ENCODE measurements at places on chromosomes 6 and 20.

GRCh38 chr6:116298973-116299372 lies 19.2 kb upstream of the TSPYL1 start:
- DNase-seq, result no peak

- DNase-seq, result peak; percentile 25
Observed at GRCh38 chr6:71248306-71248765, 40.3 kb upstream of the OGFRL1 start.

DNA sequence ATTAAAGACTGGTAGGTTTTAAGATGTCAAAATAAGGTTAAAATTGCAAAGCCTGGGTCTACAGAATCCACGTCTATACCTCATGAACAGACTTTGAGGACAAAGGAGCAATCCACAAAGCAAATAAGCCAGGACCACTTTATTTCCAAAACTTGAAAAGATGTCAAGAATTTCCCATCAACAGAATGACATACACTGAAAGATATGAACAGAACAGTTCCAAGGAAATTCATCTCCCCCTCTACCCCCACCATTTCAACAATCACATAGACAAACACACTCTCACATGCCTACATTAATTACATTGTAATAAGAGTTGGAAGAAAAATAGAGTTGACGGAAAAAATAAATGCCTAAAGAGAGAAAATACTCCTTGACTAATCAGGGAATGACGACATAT lies 45.2 kb upstream of the NHSL1 start:
- DNase-seq, result no peak

DNA sequence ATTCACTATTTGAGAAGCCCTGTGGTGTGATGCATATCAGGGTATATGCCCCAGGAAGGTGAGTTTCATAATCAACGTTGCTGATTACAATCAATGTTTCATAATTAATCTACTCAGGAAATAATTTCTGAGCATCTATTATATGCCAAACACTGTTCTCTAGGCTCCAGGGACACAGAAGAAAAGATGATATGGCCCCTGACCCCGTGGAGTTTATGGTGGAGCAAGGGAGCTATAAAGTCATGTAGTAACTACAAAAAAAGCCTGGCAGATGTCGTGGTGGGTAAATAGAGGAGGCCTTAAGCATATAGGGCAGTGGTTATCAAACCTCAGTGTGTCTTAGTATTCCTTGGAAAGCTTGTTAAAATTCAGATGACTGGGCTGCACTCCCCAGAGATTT lies 40.1 kb upstream of the BCAS1 start:
- no peak for DNase-seq

- peak; percentile 95 for DNase-seq
Observed at GRCh38 chr6:140062043-140063020, 687.9 kb upstream of the CITED2 start.

GRCh38 chr6:153108315-153108714 lies 22.8 kb downstream of the RGS17 start:
- no peak for DNase-seq

- DNase-seq, result no peak
Observed at GRCh38 chr6:118980063-118980462, 45.1 kb upstream of the MCM9 start.

DNA sequence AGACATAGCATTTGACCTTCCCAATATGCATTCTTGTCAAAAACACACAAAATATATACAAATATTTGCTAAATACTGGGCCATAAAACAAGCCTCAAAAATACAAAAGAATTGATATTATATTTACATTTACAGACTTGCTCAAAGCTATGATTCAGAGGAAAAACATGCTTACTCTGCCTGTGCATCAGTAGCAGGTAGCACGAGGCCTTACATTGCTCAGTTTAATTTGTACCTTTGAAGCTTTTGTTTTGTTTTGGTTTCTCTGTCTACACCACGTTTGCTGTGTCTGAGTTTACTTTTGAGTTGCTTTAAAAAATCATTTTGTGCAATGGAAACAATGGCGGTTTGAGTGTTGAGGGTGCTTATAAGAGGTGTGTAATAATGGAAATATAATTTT lies 99.3 kb downstream of the PHF3 start:
- DNase-seq, result no peak

DNA sequence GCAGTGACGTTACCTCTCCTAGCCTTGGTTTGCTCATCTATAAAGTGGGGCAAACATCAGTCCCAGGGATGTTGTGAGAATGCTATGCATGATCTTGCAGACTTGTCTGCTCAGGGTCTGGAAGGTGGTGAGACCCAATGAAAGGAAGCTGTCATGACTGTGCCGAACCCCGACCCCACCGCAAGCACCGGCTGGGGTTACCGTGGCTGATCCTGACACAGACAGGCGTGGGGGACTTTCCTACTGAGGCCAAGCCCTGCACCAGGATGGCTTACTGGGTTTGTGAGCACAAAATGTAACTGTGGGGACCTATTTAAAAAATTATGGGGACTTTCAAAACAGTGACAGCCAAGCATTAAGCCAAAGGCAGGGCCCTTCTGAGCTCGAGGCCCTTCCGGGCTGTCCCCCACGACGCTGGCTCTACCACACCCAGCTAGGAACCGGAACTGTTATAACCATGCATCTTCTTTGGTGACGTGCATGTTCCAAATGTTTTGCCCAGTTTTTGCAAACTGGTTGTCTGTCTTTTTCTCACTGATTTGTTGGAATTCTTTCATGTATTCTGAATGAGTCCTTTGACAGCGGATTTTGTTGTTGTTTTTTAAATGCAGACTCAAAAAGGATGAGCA lies 76.6 kb upstream of the PMEPA1 start:
- DNase-seq, result no peak

DNA sequence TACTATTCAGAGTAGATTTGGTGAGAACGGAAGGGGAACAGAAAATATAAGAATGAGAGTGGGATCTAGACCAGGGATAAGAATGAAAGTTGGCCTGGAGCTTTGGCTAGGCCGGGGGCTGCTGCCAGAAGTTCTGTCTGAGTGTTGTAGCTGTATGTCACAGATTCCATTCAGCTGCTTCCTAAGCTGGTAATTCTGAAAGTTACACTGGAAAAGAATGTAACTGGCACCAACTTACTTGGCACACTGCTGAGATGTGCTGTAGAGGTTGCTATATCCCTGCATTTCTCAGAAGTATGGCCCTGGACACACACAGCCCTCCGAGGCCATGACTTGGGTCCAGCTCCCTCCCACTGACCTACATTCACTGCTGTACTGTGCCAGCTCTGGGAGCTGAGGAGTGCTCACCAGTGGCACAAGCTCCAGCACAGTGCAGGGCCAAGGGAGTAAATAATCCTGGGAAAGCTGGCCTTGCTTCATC lies 25.8 kb upstream of the TMEM217 start:
- peak; percentile 9 for DNase-seq

- no peak for DNase-seq
Observed at GRCh38 chr6:88105741-88106340, 58.2 kb downstream of the SPACA1 start.

DNA sequence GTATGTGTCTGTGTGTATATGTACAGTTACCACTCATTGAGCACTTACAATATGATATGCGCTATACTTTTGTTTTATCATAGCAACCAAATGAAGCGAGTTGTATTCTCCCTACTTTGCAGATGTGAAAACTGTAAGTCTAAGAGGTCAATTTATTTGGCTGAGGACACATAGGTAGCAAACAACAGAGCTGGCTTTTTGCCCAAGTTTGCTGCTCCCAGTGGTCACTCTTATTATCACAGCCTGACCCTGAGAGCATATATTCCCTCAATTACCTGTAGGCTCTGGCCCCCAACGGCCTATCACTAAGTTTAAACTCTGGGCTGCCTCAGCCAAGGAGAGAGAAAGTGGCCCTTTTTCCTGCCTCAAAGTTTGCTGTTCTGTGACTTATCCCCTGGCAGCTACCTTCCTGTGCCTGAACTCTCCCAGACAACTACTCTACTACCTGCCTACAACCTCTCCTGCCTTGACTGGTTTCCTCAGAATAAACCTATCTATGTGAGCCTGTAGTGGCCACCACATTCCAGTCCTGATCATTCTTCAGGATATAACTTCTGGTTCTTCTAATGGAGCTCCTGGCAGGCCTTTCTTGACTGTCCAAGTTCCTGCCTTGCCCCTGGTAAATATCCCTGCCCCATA lies 221.8 kb downstream of the FRK start:
- no peak for DNase-seq

GRCh38 chr20:60573003-60573680 lies 614.9 kb downstream of the CDH26 start:
- DNase-seq, result no peak

DNA sequence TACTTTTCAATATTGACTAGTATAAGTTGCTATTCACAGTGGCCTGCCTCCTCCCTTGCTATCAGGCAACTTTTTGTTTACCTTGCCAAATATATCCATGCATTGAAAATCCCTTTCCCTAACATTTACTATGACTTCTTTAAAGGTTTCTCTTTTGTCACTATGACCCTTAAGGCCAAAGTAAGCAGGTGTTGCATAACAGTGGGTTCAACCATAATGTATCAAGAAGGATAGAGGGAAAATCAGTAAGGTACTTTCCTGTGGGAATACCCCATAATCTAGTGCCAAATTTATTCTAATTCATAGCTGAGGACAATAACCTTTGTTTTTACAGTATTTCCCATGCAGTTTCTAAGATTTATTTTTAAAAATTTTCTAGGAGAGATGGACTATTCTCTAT lies 527.6 kb downstream of the CDKAL1 start:
- DNase-seq, result no peak

DNA sequence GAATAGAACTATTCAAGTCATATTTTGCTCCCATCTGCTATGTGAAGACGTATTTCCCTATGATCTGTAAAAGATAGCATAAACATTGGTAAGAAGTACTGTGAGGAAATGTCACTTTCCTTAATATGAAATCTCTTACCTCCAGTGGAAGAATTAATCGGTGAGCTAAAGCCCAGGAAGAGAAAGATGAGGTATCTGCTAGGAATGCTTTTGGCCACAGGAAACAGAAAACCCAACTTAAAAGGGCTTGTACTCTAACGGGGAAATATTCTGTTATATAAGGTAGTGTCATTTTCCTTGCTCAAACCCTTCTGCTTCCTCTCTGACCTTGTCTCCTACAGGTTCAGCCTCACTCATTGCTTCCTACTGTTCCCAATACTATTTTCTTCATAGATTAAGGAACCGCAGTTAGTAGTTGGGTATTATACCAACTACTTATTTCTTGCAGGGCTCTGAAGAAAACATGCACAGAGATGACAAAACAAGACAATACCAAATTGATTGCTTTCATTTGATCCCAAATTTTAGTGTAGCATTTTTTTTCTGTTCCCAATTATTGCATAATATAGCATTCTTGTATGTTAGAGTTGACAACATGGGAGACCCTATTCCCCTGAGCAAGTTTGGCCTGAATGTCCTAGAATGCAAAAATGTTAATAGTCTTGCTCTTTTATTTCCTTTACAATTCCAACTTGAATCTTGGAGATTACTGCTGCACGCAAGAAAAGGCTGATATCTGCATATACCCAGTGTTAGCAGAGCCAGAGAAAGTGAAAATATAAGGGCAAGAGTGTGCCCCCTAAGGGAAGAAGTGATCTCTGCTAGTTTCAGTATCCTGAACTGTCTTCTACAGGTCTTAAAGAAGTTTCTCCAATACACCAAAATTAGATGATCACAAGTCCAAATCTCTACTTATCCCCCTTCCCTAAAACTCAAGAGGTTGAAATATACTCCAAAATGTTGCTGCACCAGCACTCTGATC lies 65.3 kb downstream of the AFG1L start:
- no peak for DNase-seq

- DNase-seq, result peak; percentile 72
Observed at GRCh38 chr6:7974938-7975763, 64.6 kb upstream of the TXNDC5 start.

- no peak for DNase-seq
Observed at GRCh38 chr6:110688661-110689268, 126.5 kb downstream of the CDK19 start.

GRCh38 chr6:160911949-160912348 lies 79.6 kb upstream of the MAP3K4 start:
- no peak for DNase-seq

- DNase-seq, result no peak
Observed at GRCh38 chr6:115582386-115582785, 478.3 kb downstream of the FRK start.

GRCh38 chr6:151044465-151045441 lies 179.3 kb downstream of the MTHFD1L start:
- no peak for DNase-seq

DNA sequence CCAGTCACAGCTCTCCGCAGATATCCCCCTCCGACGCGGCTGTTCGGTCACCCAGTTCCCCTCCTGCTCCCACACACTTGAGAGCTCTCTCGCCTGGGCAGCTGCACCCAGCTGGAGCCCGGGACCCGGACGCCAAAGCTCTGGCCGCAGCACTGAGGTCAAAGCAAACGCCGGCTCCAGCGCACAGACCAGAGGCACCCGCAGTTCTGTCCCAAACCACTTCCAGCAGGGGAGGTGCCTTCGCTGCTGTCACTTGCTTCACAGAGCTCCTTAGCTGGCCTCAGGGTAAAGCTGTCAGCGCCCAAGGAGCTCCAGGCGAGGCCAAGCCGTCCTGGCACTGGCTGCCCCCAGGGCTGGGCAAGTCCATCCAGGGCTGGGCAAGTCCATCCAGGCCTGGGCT lies 27.9 kb downstream of the SLC2A4RG start:
- DNase-seq, result no peak

DNA sequence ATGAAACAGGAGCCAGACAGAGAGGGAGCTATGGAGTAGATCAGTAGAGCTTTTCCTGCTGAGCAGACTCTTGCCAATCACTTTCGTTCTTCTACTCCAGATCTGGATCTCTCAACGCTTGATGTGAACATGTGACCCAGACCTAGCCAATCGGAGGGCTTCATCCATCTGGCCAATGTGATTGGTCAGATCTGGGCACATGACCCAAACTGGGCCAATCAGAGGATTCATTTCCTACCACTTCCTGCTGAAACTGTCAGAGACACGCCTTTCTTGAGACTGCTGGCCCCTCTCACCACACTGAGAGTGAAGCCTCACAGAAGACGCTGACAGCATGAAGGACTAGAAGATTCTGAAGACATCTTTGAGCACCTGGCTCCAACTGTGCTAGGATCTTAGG lies 44.2 kb upstream of the ZMYND8 start:
- no peak for DNase-seq

GRCh38 chr6:144474290-144474689 lies 189.2 kb downstream of the UTRN start:
- DNase-seq, result no peak
